ENCODE measurements at places on chromosomes 4 and X. TPM values are rescaled to one million over a fixed set of nuclear protein-coding genes. Genes with fewer than 3 reads are reported as not detected.

DNA sequence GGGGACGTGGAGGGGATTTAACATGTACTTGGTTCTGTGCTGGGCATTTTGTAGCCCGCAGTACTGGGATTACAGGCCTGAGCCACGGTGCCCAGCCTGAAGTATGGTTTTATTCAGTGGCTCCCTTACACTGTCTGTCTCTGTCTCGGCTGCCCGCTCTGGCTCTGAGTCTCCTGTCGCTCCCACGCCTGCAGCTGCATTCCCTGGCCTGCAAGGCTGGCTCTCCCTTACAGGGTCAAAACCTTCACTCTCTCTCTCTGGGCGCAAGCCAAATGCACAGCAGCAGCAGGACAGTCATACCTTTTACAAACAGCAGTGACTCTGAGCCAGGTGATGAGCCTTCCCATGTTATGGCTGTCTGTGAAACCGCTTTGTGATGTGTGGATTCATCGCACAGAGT, 72.1 kb downstream of the HTRA3 start:
- H3K27me3 ChIP-seq, result no peaks in the 10 kb centered on the region
- DNase-seq, result peak; percentile 87
- peak overlapping the region; percentile 57 for H3K27ac ChIP-seq
- H3K36me3 ChIP-seq, result no peaks in the 10 kb centered on the region

DNA sequence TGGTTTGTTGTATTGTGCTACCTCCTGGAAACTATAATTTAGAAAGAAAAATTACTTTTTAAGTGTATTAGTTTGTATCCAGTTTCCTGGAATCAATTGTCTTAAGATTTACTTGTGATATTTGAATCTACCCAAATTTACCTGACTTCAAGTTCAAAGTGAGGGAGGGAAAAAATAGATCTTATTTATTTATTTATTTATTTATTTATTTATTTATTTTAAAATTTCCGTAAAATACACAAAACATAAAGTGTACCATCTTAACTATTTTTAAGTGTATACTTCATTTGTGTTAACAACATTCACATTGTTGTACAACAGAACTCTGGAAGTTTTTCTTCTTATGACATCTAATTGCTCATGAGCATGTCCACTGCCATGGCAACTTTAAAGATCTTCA, 356.0 kb downstream of the DACH2 start:
- H3K27me3 ChIP-seq, result no peaks in the 10 kb centered on the region
- no peak for DNase-seq
- no peak overlapping the region for H3K27ac ChIP-seq
- no peak overlapping the region for H3K4me3 ChIP-seq

LUZP4 gene
- total RNA-seq, result not detected

VSIG1 gene
- total RNA-seq, result 1.4 TPM

SPATA18 gene
- total RNA-seq, result 11.6 TPM

TEX13D gene
- total RNA-seq, result not detected

MAGEA6 gene
- total RNA-seq, result not detected

DNA sequence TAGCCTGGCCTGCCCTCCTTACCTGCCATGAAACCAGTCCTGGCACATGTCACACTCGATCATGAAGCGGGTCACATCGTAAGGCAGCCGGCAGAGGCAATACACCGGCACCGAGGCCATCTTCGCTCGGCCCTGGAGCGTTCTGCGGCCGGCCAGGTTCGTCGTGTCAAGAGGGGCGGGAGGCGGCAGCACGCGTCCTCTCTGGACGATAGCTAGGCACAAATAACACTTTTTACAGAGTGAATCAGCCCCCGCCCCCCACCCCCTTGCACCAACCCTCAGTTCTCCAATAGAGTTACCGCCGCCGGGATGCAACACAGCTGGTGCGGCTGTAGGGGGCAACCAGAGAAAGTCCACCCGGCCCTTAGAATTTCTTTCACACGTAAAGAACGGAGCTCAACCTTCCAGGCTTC, 1.7 kb downstream of the PHF8 start:
- DNase-seq, result peak; percentile 55
- H3K4me1 ChIP-seq, result no peaks in the 10 kb centered on the region
- no peak overlapping the region for H3K27ac ChIP-seq

DNA sequence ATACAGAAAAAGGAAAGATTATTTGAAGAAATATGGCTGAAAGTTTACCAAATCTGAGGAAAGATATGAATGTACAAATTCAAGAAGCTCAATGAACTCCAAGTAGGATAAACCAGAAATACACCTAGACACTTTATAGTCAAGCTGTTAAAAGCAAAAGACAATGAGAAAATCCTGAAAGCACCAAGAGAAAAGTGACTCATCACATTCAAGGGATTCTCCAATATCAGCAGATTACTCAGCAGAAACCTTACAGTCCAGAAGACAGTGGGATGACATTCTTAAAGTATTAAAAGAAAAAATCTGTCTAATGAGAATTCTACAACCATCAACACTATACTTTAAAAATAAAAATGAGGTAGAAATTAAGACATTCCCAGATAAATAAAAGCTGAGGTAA, 223.8 kb upstream of the ZCCHC13 start:
- H3K4me3 ChIP-seq, result no peak overlapping the region
- no peak for DNase-seq
- no peaks in the 10 kb centered on the region for H3K4me1 ChIP-seq
- no peaks in the 10 kb centered on the region for H3K27me3 ChIP-seq

TRIML2 gene
- not detected for total RNA-seq

DNA sequence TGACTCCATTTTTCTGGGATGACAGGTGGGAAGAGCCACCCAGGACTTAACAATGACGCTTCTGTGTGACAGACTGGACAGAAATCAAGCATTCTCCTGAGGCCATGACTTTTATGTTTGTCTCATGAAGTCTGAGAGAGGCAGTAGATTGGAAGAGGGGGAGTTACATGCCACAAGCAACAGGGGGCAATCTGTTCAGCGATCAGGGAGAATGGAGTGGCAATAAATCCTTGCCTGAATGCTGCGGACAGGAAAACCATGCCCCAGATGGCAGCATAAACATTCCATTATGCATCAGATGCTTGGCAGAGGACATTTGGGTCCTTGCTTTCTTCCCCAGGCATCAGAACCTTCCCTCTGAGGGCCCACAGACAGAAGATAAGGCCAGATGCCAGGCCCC, 312.4 kb upstream of the DIPK2B start:
- no peaks in the 10 kb centered on the region for H3K27me3 ChIP-seq
- H3K27ac ChIP-seq, result no peak overlapping the region
- no peaks in the 10 kb centered on the region for H3K4me1 ChIP-seq
- DNase-seq, result no peak
- no peak overlapping the region for H3K4me3 ChIP-seq
- no peaks in the 10 kb centered on the region for H3K36me3 ChIP-seq

PLP1 gene
- 2.4 TPM for total RNA-seq

TCEAL6 gene
- total RNA-seq, result not detected

NOCT gene
- total RNA-seq, result 4.3 TPM

DNA sequence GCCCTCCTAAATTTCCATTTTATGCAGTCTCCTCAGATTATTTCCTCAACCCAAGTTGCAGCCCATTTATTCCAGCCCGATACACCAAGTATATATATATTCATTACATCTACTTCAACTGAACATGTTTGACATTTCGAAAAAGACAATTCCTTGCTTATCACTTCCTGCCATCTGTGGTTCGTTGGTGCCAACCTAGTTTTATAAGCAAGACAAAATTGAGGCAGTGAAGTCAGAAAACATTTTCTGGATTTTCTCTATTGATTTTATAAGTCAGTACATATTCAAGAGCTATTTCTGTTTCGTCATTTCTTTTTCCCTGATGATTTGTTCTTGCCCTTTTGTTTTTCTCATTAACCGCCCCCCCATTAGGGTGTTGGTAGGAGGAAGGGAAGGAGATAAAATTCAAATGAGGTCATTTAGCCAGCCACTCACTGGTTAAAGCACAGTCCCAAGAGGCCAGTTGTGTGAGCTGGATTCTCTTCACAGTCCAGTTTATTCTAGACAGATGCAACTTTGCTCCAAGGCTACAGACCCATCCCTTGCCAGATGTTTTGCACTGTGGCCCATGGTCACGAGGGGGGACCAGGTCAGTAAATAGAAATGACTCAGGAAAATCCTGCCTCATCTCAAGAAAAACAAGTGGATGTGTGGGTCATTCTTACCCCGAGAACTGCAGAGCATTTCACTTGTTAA, 20.3 kb upstream of the VEGFD start:
- no peak overlapping the region for H3K4me3 ChIP-seq
- no peak overlapping the region for H3K27ac ChIP-seq
- peaks cover 6% of the 10 kb centered on the region for H3K27me3 ChIP-seq
- no peaks in the 10 kb centered on the region for H3K4me1 ChIP-seq
- H3K36me3 ChIP-seq, result no peaks in the 10 kb centered on the region

RIPPLY1 gene
- total RNA-seq, result 0.50 TPM

GRCh38 chr4:17009871-17010367, 111.5 kb upstream of the LDB2 start:
- H3K36me3 ChIP-seq, result no peaks in the 10 kb centered on the region
- no peak overlapping the region for H3K27ac ChIP-seq
- H3K4me3 ChIP-seq, result no peak overlapping the region
- no peaks in the 10 kb centered on the region for H3K27me3 ChIP-seq

PSAPL1 gene
- total RNA-seq, result not detected

GRCh38 chr4:84767168-84767567, 184.2 kb downstream of the CDS1 start:
- peaks cover 7% of the 10 kb centered on the region for H3K36me3 ChIP-seq
- DNase-seq, result no peak
- no peaks in the 10 kb centered on the region for H3K4me1 ChIP-seq
- no peaks in the 10 kb centered on the region for H3K27me3 ChIP-seq
